GM12892 (cell line): ENCODE measurements at places on chromosomes 1 and 21.

GRCh38 chr21:42453224-42453985 is 42.6 kb downstream of the RSPH1 start:
- no peak for DNase-seq

DNA sequence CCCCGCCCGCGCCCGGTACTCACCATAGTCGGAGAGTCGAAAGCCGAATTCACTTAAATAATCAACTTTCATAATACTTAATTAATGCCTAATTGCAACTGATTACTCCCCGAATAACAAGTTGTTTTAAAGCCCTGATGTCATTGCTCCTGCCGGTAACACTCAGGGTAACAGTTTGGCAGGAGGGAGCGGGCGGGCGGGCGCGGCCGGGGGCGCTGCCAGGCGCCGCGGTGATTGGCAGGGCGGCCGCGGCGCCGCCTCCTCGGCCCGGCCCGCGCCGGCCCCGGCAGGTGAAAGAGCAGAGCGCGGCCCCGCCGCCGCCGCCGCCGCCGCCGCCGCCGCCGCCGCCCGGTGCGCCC is 102.2 kb downstream of the CASZ1 start:
- peak; percentile 83 for DNase-seq

DNA sequence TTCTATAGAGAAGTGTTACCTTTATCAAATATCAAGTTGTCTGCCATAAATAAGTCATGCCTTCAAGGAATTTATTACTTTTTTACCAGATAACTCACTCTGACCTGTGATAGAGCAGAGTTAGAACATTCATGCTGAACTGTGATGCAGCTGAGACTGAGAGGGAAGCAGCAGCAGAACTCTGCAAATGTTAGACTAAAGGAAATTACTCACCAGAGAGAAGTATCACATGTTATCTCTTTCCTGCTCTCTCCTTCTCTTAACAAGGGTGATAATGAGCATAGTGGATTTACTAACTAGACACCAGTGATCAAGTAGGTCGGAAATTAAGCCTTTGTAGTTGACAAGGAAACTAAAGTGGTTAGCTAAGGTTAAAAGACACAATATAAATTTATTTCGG is 181.6 kb downstream of the RASAL2 start:
- DNase-seq = no peak

DNA sequence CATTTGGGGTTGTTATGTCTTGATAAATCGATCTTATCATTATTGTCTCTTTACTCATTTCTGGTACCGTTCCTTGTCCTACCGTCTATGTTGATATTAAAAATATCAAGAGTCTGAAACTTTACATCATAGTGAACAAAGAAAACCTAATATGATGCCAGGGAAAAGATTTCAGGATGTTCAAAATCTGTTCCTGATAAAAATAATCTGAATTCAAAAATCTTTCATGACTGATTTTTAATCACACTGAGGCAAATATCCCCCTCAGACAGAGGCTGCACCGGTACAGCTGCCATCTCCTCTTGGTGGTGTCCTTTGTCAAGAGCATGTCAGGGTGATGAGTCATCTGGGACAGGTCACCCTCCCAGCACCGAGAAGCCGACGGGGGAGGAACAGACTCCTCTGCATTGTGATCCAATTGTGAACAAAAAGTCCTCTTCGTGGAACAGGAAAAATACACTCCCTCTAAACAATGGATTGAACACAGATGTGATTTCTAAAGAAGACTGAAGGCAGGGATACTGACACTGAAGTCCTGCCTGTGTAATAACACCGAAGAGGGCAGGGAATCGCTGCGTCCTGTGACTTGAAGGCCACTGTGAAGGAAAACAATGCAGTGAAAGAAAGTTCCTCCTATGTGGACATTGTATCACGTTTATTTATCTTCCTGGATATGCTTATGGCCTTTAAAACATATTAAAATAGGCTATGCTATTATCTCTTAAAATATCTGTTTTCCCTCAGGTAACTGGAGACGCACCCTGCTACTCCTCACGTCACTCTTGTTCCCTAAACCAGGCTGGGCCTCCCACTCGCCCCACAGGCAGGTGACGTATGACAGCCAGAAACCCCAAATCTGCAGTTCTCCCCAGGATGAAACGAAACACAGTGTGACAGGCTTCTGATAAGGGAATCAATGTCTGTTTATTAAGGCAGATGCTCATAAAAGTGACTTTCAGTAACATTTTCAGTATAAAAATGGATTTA is 4.3 kb upstream of the SPATC1L start:
- DNase-seq = no peak

- DNase-seq = no peak
These were observed 364.6 kb upstream of the LYPLAL1 start for GRCh38 chr1:218809061-218809460.

DNA sequence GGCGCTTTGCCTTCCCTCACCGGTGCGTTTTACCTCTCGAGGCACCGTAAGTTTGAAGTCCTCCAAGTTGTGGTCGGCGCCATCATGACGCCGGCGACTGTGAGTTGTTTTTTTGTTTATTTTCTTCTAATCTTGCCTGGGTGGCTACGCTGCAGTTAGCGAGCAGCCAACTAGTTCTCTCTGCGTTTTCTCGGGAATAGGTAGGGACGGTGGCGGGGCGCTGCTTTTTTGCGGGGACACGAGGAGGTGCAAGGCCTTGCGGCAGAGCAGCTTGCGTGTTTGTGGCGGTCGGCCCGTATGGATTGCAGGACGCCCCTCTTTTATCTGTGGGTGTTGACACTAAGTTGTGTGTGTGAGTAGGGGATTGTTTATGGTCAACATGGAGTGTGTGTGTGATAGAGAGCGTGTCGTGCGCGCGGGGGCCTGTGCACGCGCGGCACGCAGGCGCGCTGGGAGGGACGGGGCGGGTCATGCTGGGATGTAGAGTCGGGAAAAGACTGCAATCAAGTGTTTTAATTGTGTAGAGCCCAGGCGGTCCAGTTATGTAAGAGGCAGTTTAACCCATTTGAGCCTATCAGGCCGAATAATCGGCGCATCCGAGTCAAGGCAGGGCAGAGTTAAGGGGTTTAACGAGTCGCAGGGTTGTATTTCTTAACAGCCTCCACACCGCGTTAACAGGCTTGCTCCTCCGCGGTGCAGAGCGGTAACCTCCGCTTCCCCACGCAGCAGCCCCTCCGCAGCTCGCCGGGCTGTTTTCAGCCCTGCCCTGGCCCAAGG is 1.2 kb upstream of the NEGR1 start:
- no peak for DNase-seq
